ENCODE measurements at places on chromosomes 7 and 10.

- DNase-seq, result no peak
These were observed 1.9 kb downstream of the USP6NL start for GRCh38 chr10:11609492-11610093.

DNA sequence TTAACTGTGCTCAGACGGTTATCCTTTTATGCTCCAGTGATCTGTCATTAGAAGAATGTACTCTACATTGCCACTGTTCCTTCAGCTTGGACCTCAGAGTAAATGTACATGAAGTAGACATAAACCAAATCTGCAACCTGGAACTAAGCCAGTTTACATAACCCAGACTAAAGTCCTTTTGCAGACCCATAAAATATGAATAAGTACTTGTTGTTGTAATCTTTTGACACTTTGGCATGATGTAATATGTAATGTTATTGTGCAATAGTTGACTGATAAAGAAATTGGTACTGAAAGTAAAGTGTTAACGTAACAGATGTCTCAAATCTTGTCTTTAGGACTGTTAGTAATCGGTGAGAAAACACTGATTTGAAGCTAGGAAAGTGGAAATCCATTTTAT is 115.8 kb upstream of the SORCS1 start:
- no peak for DNase-seq

- DNase-seq, result no peak
These were observed 13.9 kb downstream of the HNRNPA2B1 start for GRCh38 chr7:26186364-26187311.

DNA sequence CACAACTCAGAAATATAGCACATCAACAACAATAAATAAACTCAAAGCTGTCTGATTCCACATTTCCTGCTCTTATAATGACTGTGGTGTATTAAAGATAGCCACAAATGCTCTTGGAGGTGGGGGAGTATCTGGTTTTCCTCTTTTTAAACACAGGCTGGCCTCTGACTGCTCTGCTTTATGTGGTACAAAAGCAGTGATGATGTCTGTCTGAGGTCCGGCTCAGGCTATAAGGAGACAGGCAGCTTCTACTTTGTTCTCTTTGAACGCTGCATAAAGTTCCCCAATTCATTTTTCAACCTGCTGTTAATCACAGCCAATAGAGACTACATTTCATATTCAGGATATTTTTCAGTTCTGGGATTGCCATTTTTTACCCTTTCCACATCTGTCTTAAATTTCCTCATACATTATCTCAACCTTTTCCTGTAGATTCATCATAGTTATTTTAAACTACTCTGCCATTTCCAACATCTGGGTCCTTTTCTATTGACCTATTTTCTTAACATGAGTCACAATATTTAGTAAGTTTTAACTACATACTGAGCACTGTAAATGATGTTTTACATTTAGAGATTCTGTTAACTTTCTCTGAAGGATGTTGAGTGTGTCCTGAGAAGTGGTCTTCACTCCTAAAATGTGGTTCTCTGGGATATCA is 64.9 kb downstream of the CRPPA start:
- DNase-seq, result no peak

DNA sequence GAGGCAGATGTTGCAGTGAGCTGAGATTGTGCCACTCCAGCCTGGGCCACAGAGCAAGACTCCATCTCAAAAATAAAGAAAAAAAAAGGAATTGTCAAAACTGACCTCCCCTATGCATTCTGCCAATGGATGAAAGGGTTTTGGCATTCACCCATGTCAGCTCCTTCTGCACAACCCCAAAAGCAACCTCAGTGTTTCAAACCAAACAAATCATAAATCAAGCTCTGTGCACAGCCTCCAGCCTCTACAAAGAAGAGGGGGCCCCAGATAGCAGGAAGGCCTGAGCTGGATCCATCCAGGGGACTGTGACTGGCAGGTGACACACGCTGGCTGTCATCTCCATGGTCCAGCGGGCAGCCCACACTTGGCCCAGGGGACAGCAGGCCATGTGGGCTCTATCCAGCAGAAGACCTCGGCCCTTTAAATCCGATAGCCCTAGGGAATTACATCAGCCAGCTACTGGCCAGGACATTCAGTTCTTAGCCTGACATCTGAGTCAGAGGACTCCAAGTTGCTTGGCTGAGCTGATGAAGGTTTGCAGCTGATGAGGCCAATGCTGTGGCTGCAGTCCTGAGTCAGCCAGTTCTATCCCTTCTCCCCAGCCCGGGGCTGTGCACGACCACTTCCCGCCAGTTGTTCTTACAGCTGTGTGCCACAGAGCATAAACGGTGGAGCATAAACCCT is 52.0 kb upstream of the FIGNL1 start:
- DNase-seq, result peak; percentile 25
